Gastroesophageal sphincter (tissue), 4 donors: ENCODE measurements at places on chromosomes 16 and 17. TPM values are rescaled to one million over a fixed set of nuclear protein-coding genes. Genes with fewer than 3 reads are reported as not detected.

Gene ST6GALNAC1
- 3.9 TPM for total RNA-seq

DNA sequence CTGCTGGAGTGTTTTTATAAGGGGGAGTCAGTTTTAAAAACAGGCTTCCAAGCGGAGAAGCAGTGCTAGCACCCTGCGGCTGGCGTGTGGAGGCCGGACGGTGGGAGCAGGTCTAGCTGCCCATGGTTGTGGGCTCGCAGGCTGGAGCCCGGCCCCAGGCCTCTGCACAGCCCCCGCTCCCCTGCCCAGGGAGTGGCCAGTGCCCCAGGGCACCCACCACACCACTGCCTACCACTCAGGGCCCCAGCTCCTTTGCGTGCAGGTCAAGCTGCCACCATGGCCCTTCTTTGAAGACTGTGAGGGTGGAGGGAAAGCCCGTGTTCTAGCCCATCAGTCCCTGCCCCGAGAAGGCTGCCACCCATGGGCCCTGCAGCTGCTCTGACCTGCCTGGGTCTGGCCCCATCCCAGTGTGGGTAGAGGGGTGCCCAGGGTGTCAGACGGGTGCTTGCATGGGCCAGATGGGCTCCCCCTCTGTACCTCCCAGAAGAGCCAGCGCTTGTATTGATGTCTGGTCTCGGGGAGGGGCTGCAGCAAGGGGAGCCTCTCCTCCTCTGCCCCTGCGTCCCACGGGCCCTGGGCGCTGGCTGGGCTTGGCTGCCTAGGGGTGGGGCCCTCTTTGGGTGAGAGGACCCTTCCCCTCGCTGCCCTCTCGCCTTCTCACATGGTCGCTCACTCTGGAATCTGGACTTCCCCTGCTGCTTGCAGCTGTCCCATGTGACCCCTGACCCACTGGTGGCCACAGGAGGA, 1.5 kb upstream of the NUDT16L1 start:
- ATAC-seq = no peak

DNA sequence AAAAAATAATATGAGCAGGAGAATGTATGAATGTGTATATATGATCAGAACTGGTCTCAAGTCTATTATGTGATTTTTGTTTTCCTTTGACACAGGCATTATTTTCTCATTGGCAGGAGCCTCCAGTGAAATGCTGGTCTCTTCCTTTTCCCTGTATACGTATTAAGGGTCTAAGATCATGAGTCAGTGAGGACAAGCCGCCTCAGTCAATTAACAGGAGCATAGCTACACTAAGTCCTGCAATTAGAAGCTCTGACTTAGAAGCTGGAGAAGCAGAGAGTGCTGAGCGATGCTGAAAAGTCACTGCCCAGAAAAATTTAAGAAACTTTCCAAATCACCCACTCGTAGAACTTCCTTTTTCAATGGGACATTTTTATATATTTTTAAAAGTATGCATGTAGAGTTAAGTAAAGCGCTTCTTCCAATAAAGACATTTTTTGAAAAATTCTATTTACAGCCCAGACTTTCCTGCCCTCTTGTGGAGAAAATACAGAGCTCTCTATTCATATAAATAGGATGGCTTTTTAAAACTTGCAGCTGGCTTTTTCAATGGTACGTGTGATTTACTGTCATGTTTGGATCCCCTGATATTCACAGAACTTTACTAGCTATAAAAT, 70.2 kb upstream of the PSMD7 start:
- no peak for ATAC-seq

- no peak for ATAC-seq
Observed at GRCh38 chr16:19757026-19757425, 39.0 kb downstream of the IQCK start.

GRCh38 chr16:58485184-58485887, 14.6 kb upstream of the NDRG4 start:
- no peak for ATAC-seq

DNA sequence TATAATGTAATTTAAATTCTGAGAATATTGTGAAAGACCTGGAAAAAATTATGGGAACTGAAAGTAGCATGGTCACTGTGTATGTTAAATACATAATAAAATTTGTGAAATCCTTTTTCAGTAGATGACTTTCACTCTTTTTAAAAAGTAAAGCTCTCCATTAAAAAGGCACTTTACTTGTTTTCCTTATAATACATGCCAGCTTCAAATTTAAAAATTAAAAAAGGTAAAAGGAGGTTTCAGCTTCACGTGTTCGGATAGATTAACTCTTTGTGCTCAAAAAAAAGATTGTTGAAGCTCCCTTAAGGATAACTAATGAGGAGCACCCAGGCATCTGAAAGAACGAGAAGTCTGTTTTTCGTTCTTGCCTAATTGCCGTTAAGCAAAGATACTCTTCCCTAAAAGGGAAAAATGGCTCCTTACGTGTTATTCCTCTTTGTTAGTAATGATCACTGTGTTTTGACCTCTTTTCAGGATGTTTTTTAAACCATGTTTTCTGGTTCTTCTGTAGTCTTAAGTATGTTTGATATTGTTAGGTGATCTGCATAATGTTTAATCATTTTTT, 87.8 kb downstream of the TUBD1 start:
- ATAC-seq = no peak
